Midbrain (tissue), 1 donor: ENCODE measurements at places on chromosomes 7 and 10.

GRCh38 chr10:50794490-50794889, 54.8 kb downstream of the ASAH2B start:
- no peak for DNase-seq

GRCh38 chr7:130922206-130923112, 188.5 kb upstream of the KLF14 start:
- no peak for DNase-seq

- no peak for DNase-seq
Observed at GRCh38 chr7:120731271-120731670, 126.7 kb downstream of the TSPAN12 start.

- DNase-seq, result no peak
Observed at GRCh38 chr7:109354000-109354399, 784.3 kb downstream of the DNAJB9 start.
